ENCODE measurements at places on chromosomes 11 and 22.

DNA sequence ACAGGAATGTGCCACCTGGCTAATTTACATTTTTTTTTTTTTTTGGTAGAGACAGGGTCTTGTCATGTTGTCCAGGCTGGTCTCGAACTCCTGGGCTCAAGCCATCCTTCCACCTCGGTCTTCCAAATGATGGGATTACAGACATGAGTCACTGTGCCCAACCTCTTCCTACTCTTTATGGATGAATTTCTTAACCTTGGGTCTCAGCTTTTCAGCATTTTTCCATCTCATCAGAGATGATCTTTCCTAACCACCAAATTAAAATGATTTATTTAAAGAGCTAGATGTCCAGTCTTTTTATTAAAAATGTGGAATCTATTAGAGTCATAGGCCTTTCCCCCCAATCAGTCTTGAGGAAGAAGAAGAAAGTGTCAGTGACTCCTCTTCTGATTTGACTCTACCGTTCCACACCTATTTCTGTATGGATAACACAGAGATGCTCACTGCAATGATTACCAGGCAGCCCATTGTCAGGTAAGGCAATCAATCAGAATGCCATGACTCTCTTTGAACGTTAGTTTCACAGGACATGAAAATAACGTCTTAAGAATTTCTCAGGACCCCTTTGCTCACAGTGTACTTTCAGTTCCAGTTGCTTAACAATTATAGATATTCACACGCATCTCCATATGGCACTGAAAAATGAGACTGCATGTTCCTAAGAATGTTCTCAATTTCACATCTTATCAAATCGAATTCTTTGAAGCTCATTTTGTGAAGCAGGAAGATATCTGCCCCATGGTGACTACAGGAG, 51.0 kb downstream of the MIAT start:
- DNase-seq = no peak

GRCh38 chr11:1878137-1879031, 13.3 kb downstream of the PRR33 start:
- no peak for DNase-seq

GRCh38 chr11:108975641-108976071, 310.8 kb downstream of the DDX10 start:
- DNase-seq = no peak

DNA sequence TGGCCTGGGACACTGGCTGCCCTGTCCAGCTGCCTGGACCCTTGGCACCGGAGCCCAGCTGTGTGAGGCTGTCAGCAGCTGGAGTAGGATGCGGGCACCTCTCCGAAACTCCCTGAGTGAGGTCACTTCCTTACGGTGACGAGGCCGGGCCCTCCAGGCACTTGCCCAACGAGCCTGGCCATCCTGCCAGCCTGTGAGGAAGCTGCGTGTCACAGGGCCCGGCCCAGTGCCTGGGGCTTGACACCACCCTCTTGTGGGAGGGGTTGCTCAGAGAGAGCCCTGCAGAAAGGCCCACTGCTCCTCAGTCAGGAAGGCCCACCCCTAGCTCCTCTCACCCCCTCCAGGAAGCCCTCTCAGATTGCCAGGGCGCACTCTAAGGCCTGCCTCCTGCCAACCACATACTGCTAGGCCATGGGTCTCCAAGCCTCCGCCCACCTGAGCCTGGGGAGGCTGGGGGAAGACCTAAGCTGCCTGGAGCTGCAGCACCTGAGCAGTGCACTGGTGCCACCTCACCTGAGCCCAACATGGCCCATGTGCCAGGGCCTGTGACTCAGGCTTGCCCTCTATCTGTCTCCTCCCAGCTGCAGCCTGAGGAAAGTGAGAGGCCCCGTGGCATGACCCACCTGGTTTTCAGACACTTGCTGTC, 4.3 kb upstream of the PHLDA2 start:
- peak; percentile 93 for DNase-seq

GRCh38 chr11:121563900-121564822, 111.4 kb upstream of the SORL1-AS1 start:
- DNase-seq = no peak

DNA sequence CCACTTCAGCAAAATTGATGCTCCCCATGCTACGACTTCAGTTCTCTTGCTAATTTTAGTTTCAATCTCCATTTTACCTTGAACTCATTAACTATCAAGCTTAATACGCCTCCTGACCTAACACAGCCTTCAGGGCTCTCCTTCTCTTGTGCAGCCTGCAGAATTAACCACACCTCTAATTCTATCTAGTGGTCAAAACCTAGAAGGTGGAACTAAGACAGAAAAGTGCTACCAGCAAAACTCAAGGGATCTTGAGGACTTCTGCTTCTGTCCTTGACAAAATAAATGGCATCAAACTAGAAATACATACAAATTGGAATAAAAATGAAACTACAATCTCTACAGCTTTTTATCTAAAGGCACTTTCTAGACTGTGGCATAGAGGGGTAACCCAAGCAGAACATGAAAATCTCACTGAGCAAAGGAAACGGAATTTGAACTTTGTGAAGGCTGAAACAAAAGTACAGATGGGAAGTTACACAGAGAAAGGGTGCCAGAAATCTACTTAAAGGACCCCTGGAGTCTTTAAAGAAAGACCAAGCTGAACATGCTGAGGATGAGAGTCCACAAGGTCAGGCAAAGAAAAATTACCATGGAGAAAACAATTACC, 10.7 kb downstream of the CWF19L2 start:
- DNase-seq = no peak

- peak; percentile 70 for DNase-seq
These were observed 39.7 kb downstream of the YWHAH start for GRCh38 chr22:31983911-31984656.

GRCh38 chr11:44346983-44347382, 37.0 kb upstream of the ALX4 start:
- no peak for DNase-seq
